ENCODE measurements at places on chromosomes 16 and 17.

- no peak for DNase-seq
These were observed 234.7 kb upstream of the MAF start for GRCh38 chr16:79835194-79835593.

- DNase-seq, result no peak
These were observed 2.9 kb upstream of the EPX start for GRCh38 chr17:58189436-58190146.

DNA sequence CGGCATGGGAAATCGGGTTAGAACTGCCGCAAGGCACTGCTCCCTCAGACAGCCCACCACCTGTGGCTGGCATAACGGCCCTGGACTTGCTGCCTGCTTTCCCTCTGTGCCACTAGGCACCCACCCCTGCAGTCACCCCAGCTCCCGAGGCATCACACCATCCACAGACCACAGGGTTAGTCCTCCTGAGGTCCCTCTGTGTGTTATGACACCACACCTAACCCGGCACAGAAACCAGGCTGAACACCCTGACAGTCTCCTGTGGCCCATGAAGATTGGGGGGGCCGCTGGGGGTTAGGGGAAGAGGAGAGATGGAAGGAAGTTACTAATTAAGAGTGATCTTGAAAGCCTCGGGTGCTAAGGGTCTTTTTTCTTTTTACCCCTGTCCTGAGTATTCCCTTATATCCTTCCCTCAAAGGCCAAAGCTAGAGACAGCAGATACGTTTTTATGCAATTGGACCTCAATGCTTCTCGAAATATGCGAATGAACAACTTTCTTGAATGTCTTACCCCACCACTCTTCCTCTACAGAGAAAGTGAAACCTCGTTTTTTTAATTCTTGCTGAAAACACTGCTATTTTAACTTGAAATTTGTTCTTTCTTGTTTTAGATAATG, 7.0 kb downstream of the CYTH1 start:
- no peak for DNase-seq

DNA sequence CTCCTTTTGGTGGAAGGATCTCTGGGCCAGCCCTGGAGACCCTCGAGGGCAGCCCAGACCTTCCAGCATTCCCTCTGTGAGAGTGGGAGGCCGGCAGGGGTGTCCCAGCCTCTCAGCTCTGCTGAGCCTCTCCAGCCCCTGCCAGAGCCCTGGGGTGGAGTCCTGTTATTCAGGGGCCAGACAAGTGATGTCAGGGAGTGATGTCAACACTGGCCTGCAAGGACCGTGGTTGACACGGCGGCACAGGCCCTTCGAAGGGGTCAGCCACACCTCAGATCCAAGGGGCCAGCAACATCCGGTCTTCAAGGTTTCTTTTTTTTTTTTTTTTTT, 231.2 kb downstream of the KATNIP start:
- DNase-seq, result no peak

DNA sequence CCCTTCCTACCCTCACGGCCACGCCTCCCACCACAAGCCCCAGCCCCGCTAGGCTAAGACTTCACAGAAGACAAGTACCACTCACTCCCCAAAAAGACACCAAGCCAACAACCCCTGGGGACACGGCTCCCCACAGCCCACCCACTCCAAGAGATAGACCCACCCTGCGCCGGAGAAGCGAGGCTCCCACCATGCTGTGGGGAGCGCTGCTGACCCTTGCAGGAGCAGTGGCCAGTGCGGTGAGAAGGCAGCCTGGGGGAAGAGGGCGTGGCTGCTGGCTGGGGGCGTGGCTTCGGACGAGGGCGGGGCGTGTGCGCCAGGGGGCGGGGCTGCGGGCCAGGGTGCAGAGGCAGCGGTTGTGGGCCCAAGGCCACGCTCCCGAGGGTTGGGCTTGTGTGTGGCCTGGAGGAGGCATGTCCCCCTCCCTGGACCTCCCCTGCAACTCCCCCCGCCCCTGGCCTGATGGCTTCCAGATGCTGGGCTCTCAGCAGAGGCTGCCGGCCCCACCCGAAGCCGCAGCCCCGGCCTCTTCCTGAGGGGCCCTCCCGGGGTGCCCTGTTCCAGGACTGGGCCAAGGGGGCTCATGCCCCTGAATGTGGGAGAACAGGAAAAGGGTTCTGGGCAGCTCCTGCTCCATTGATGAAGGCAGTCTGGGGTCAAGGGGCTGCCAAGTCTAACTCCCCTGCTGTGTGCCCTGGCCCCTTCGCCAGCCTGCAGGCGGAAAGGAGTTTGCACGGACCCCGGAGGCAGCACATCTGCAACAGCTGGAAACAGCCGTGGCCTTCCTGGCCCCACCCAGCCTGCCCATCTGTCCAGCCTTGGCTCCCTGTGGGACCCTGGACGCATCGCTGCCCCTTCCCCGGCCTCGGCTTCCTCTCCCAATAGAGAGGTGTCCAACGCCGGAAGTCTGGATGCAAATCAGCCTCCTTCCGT, 9.1 kb downstream of the TFAP4 start:
- no peak for DNase-seq

DNA sequence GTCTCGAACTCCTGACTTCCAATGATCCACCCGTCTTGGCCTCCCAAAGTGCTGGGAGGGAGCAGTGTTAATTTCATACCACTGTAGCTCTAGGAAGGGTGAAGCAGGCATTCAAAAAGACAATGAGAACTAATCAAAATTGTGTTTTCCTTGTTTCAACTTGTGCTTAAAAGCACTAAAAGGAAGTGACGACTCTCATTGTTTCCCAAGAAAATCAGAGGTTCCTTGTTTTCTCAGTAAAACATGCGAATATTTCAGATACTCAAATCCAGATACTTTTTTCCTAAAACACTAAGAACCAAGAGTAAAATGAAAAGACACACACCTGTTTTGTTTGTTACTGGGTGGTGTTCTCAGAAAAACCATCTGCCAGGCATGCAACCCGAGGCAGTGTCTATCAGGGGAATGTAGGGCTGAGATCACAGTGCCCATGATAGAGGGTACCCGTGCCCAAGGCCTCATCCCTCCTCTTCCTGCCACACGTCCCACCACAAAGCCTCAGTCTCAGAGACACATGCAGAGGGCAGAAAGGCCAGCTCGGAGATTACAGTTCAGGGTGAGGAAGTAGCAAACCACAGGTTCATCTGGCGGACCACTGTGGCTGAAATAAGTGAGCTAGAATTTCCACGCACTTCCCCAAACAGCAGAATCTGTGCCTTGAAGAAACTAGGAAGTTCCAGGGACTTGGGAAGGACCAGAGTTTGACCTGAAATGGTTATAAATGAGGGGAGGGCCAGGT, 33.7 kb downstream of the GINS3 start:
- DNase-seq, result no peak

DNA sequence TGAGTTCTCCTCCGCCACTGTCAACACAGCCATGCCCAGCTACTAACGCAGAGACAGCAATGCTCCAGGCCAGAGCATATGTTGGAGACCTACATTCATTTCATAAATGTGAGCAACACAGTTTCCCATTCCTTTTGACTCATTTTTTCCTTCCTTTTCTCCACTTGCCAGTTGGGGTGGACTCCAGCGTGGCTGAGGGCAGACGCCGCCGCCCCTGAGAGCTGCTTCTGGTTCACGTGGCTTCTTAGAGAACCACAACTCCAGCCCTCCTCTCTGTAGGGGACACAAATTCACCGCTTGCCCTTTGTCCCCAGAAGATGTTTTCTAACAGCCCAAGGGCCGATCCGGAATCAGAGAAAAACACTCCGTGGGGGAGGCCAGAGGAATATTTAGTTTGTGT, 45.8 kb upstream of the ZCCHC14 start:
- DNase-seq, result no peak

DNA sequence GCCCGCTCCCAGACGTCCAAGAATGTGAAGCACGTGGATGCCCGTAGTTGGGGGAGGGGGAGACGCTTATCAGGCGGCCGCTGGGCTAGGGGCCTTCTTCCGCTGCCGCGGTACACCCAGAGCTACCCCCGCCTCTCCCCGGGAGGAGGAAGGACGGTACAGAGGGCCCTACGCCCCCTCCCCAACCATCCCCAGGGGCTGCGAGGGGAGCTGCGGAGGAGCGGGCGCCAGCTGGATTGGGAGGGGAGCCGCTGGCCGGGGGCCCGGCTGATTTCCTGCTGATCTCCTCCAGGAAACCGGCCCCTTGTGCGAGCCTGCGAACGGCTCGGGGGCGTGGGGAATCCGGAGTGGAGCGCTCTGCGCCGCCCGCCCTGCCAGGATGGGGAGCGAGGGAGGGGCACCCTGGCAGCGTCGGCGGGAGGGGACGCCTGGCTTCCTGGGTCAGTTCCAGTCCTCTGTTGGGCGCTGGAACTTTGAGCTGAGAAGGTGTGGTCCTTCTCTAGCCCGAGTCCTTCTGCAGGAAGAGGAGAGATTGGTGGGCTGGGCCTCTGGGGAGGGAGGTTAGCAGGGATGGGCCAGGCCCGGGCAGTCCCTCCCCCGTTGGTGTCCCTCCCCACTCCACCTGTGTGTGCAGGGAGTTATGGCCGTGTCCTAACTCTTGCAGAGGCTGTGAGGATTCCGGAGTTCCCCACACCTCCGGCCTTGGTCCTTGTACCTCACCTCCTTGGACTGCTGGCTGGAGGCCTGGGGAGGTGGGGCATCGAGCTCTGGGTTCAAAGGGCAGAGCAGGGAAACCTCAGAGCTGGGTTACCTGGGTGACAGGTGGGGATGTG, 19.2 kb downstream of the GJD3 start:
- no peak for DNase-seq

DNA sequence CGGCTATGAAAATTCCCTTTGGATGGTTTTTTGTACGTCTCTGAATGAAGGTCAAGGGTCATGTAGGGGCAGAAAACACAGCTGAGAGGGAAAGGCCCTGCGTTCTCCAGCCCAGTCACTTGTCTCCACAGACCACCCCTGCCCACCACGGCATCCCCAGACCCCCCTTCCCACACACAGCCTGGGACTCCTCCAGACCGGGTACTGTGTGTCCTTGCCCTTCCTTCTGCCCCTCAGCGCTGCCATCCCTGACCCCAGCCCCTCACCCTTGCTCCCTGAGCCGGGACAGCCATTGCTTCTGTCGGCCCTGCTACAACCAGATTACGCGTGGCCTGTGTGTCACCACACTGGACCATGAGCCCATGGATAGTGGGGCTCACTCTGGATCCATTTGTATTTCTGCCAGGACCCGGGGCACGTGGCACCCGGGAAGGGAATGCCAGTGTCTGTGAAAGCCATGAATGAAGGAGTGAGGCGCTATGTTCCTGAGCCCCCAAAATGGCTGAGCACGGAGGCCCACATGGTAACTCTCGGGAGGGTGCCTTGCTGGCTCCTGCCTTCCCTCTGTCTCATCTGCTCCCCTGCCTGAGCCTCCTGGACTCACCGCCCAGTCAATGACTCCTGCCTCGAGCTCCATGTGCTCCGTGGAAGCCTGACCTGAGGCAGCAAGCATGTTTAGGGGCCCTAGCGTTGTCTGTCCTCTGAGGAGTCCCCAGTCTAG, 139.1 kb upstream of the FOXF1 start:
- no peak for DNase-seq

DNA sequence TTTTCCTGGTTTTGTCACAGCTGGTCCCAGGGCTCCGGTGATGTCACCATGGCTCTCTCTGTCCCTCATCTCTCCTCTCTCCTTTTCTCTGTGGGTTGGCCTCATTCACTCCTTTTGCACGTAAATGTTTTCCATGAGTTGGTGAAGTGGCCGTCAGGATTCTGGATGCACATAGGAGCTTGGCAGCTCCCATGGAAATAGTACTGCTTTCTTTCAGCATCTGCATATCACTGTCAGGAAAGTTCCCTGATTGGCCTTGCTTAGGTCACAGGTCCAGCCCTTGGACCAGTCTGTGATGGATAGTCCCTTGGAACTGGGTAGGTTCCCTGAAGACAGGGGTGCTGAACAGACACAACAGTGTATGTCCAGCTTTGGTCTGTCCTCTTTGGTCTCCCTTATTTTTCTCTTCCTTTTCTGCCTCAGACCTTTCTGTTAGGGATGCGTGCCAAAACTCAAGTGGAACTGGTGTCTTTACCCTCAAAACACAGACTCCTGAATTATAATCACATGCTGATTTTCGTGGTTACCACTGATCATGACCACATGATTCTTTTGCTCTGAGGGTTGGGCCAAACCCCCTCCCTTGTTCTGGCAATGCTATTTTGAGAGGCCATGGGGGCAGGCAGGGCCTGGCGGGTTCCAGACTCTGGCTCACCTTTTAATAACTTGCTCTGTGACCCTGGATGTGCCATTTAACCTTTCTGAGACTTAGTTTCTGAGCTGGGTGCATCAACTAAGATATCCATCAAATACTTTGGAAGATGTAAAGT, 99.0 kb downstream of the MSI2 start:
- no peak for DNase-seq

- DNase-seq, result no peak
These were observed 39.6 kb upstream of the ADGRG1 start for GRCh38 chr16:57588831-57589230.

All from D721Med (cell line).